Activated T-helper 17 cell treated with anti-CD3 and anti-CD28 coated beads, Interleukin-2, amount 50 U/mL, for 72 hours (primary cell): ENCODE measurements at places on chromosomes 7 and 10. TPM values are rescaled to one million over a fixed set of nuclear protein-coding genes. Genes with fewer than 3 reads are reported as not detected.
A peak's percentile ranks its signal among the peaks of the same experiment; 100 is the strongest.

DNA sequence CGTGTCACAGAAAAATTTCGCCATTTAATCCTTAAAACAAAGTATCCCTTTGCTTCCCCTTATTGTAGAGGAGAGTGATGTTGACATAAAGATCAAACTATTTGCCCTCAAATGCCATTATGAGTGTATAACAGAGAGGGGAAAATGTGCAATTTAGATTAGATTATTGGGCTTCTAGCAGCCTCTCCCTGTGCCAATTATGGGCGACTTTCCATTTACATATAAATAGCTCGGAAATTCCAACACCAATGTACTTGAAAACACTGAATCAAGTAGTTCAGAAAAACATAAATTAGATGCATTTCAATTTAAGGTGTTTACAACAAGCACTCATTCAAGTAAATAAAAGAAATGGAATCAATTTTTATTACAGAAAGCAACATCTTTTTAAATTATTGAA lies 64.6 kb upstream of the LRRN3 start:
- no peak for ATAC-seq

DNA sequence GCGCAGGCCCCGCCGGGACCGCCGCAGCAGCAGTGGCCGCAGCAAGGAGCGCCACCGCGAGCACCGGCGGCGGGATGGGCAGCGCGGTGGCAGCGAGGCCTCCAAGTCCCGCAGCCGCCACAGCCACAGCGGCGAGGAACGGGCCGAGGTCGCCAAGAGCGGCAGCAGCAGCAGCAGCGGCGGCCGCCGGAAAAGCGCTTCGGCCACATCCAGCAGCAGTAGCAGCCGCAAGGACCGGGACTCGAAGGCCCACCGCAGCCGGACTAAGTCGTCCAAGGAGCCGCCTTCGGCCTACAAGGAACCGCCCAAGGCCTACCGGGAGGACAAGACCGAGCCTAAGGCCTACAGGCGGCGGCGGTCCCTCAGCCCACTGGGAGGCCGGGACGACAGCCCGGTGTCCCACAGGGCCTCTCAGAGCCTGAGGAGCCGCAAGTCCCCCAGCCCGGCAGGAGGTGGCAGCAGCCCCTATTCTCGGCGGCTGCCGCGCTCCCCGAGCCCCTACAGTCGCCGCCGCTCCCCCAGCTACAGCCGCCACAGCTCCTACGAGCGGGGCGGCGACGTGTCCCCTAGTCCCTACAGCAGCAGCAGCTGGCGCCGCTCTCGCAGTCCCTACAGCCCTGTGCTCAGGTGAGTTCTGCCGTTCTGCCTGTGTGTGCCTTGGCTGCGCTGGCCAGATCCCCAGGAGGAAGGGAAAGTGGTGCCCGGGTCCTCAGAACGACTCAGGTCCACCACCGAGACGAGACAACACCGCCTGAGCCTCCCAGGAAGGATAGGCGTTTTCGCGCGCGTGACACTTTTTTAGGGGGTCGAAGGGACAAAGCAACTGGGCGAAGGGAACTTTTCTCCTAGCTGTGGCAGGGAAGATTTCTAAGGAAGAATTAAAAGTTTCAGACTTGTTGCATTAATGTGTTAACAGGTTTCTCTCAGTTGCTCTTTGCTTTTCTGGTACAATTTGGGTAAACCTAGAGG lies 1.5 kb downstream of the CDK13 start:
- ATAC-seq = peak; percentile 5

GRCh38 chr10:7717767-7718166 lies 14.7 kb downstream of the ITIH2 start:
- no peak for ATAC-seq

DNA sequence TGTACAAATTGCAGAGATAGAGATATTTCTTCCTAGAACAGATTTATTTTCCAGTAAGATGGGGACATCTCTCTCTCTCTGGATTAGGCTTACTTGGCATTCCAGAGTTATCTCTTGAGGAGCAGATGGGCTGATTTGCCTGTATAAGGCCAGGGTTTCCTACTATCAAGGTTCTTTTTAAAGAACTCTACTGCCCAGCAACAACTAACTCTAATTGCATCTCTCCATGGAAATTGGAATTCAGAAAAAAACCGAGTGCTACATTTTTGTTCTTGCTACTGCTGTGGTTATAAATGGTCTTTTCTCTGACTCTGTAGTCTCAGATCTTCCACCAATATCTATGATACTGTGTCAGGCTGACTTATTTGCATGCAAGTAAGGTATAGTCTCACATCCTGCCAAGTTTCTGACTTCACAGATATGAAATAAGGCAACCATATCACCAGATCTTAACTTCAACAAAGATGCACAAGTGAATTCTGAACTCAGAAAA lies 161.1 kb downstream of the CRPPA start:
- ATAC-seq = peak; percentile 34

- no peak for ATAC-seq
Measured at GRCh38 chr10:591646-592045, 97.8 kb downstream of the DIP2C start.

DNA sequence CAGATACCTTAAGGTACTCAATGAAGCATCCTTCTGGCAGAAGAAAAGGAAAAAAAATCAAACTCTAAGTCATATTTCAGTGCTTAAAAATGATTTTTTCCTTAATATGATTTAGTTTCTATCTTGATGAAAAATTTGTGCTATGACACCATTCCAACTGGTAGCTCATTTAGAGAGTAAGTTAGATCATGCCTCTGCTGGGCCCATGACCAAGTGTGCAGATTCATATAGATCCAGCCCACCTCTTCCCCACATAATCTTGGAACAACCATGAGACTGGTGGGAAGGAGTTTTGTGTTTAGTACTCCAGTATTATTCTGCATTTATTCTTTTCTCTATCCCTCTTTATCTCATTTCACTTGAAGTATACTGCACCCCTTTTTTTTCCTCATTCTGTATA lies 908.3 kb downstream of the KCNMA1 start:
- ATAC-seq = no peak

- peak; percentile 53 for ATAC-seq
Measured at GRCh38 chr7:129926618-129927017, 26.1 kb downstream of the UBE2H start.

DNA sequence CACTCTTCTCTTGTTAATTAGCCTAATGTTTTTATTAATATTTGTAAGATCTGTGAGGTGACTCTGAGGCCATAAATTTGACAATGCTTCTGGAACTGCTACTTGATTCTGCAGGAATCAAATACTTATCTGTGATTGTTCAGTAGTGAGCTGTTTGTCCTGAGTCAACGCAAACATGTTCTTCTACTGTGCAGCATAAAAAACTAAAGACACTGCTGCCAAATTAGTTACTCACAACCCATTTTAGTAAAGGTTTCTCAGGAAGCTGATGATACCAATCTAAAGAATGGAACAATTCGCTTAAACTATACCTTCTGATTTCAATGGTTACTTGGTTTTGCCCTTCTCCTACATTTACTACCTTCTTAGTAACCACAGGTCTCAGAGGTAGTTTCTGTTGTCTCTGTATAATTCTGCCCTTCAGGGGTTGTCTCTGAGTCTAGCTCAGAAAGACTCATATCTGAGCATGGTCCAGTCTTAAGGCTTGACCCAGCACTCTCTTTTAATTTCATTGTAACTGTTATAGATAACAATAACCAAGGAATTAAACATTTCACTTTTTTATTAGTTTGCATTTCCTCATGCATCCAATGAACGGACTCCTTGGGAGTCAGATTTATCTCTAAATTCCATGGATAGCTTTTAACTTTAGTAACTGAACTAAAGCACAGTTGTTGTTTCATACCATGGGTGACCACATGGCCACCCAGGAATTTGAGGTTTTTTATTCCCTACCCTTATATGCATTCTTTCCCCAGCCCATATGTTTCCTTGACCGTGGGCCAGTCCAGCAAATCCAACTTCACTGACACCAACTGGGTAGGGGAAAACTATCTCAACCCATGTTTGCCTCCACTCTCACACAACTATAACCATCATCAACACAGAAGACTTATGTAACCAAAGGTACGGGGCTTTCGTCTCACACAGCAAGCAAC lies 309.5 kb upstream of the TEX47 start:
- no peak for ATAC-seq

CPVL gene
- total RNA-seq = 0.63 TPM

SLC25A28 gene
- total RNA-seq = 47.2 TPM

SAP25 gene
- total RNA-seq = 12.9 TPM

ENTPD1 gene
- 4.5 TPM for total RNA-seq

ELFN1 gene
- total RNA-seq = 0.06 TPM
